ENCODE measurements at places on chromosomes 16 and 17.

GRCh38 chr16:52770828-52771227, 223.9 kb upstream of the TOX3 start:
- DNase-seq = no peak

DNA sequence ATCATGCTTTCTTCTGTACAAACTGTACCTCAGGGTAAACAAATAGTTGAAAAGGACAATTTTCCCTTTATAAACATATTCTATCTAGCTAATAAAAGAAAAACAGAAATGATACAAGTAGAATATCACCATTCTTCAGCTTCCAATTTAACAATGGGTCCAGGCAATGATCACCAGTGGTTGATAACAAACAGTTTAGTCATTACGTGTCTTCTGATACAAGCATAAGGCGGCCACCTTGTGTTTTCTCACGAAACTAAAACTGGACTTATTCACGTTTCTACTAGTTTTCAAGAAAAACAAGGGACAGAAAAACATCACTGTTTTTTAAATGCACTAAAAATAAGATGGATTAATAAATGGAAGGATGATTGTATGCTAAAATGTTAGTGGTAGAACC, 58.3 kb downstream of the STH start:
- no peak for DNase-seq

- no peak for DNase-seq
Measured at GRCh38 chr16:35308674-35309073, 1849.3 kb downstream of the TP53TG3F start.

DNA sequence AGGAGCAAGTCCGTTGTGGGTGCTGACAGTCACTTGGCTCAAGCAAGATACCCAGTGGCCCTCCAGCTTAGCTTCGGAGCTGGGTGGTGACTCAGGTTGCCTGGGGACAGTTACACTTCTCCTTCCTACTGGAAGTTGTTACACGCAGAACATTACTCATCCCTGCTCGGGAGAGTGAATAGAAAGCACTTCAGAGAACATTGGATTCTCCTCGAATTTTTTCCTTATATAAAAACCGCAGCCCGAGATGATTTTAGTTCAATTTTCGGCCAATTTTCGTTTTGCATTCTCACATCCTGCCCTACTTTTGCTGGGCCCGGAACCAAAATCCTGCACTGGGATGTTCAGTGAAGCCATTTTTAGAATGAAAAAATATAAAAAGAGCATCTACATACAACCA, 99.7 kb downstream of the ELAC2 start:
- no peak for DNase-seq

- no peak for DNase-seq
Measured at GRCh38 chr16:66563574-66564334, 2.5 kb upstream of the CMTM1 start.

DNA sequence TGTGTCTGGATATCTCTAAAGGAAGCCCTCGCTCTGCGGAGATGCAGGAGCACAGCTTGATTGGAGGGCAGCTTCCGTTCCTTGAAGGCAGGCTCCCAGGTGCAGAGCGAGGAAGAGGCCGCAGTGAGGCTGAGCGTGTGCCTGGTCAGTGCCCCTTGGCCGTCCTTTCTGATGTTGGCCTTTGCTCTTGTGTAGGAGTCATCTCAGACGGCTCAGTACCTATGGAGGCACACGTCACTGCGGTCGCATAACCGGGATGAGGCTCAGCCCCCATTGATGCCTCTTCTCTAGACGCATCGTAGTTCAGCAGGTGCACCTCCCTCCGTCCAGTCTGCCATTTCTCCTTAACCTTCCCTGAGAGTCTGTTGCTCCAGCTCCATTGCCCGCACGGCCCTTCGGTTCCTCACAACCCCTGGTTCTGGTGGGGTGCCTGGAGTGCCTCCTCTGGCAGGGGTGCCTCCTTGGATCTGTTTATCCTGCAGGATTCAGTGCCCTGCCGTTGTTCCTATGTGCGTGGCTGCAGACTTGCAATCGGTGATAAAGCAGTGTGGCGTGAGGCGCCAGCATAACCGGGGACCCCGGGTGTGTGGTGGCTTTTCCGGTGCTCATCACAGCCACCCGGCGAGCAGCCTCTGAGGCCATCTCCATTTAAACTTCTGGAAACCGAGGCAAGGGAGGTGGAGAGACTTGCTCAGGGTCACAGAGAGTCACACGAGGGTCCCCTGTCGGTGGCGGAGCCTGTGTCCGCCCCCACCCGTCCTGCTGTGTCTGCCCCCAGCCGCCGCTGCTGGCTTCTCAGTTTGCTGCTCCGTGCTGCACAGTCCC, 188.8 kb upstream of the CHMP6 start:
- DNase-seq = no peak

- DNase-seq = peak; percentile 99
Measured at GRCh38 chr17:82367724-82368524, 3.6 kb upstream of the UTS2R start.

- no peak for DNase-seq
Measured at GRCh38 chr16:57188711-57189002, 2.5 kb downstream of the RSPRY1 start.

DNA sequence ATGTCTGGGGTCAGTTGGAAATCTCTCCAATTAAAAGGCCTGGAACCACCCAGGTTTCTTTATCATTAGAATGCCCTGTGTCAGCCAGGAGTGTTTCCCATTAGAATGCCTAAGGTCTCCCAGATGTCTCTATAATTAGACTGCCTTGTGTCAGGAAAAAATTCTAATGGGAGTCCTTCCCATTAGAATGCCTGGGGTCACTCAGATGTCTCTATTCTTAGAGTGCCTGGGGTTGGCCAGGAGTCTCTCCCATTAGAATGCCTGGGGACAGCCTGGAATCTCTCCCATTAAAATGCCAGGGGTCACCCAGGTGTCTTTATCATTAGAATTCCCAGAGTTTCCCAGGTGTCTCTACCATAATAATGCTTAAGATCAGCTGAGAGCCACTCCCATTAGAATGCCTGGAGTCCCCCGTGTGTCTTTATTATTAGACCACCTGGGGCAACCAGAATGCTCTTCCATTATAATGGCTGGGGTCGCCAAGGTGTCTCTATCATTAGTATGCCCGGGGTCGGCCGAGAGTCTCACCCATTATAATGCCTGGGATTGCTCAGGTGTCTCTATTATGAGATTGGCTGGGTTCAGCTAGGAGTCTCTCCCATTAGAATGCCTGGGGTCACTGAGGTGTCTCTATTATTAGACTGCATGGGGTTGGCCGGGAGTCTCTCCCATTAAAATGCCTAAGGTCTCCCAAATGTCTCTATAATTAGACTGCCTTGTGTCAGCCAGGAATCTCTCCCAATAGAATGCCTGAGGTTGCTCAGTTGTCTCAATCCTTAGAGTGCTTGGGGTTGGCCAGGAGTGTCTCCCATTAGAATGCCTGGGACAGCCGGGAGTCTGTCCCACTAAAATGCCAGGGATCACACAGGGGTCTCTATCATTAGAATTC, 2254.6 kb downstream of the TP53TG3F start:
- no peak for DNase-seq

DNA sequence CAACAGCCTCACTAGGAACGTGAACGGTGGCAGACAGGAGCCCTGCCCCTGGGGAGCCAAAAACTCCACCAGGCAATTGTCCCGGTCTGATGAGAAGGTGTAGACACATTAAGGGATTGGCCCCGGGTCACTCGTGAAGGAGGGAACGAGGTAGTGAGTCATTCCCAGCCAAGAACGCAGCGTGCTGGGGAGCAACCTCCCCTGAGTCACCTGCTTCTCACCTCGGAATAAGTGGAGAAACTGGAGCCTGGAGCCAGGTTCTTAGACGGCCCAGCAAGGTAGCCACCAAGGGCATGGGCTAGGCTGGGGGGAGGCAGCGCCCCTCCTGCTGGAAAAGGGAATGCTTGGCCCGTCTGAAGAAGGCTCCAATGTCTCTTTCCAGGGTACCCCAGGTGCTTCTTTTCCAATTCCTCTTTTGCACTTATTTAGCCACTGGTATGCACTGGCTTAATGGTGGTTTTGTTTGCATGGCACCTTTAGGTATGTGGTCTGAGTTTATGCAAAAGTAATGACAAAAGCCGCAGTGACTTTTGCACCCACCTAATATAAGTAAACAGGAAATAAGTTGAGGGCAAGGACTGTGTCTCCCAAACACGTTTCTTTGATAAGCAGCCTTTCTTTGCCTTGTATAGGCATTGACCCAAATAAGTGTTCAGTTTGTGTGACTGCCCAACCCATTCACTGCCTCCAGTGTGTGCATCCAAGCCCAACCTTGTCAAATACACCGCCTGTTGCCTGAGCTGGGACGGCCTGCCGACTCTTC, 1.8 kb upstream of the HELZ start:
- no peak for DNase-seq

DNA sequence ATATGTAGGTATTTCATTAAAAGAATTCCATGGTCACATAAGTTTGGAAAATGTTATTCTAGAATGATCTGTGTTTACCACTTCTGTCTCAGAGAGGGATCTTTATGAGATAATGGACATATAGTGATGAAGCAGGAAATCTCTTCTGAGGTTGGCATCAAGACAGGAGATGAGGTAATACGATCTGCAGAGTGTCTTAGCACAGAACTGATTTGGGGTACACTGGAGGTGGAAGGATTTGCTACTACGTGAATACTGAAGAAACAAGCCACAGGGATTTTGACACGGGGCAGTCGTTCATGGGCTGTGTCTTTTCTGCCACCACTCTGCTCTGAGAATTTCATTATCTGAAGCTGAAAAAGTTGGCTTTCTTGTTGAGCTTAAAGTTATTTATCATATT, 5.5 kb downstream of the CBFB start:
- no peak for DNase-seq

- DNase-seq = no peak
Measured at GRCh38 chr17:62643496-62643895, 16.0 kb downstream of the MRC2 start.

DNA sequence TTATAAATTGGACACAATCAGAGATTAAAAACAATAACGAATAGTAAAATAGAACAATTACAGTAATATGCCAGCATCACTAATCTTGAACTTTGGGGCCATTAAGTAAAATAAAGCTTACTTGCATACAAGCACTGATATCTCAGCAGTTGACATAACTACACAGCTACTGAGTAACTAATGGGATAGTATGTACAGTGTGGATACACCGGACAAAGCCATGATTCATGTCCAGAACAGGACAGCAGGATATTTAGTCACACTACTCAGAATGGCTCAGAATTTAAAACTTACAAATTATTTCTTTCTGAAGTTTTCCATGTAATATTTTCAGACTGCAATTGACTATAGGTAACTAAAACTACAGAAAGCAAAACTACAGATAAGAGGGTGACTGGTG, 427.5 kb downstream of the CDH13 start:
- DNase-seq = no peak

GRCh38 chr17:29196769-29197515, 16.7 kb upstream of the MYO18A start:
- DNase-seq = no peak

All from NCI-H1436 treated with DMSO at 0.1 percent for 48 hours (cell line).